ENCODE measurements at places on chromosomes 5 and 9.

DNA sequence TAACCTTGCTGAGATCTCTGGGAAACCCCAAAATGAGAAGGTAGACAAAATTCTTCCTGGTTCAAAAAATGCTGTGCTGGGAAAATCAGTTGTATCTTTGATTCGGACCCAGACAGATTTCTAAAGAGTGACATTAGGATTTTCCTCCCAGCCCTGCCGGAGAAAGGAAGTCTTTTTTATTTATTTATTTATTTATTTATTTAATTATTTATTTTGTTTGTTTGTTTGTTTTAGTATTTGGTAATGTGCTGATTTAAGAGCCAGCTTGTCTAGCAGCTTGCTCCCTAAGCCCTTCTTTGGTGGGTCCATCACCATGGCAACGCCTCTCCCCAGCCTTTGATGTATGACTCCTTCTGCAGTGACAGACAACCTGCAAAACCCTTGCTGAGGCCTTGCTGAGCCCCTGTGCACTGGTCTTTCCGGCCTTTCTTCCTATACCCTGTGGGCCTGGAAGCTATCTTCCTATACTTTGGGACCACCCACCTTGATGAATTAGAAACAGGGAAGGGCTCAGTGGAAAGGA is 60.6 kb upstream of the AFAP1L1 start:
- no peak for DNase-seq

GRCh38 chr5:103232393-103232999 is 26.1 kb upstream of the MACIR start:
- peak; percentile 5 for DNase-seq

GRCh38 chr5:107469064-107469463 is 201.7 kb downstream of the EFNA5 start:
- no peak for DNase-seq

GRCh38 chr9:128285033-128285784 is 9.1 kb downstream of the SWI5 start:
- peak; percentile 20 for DNase-seq

GRCh38 chr9:36914212-36914577 is 119.9 kb downstream of the PAX5 start:
- peak; percentile 45 for DNase-seq

- DNase-seq = no peak
Measured at GRCh38 chr5:78549043-78549442, 99.5 kb downstream of the LHFPL2 start.

- no peak for DNase-seq
Measured at GRCh38 chr5:166618526-166618925, 1672.9 kb upstream of the WWC1 start.

DNA sequence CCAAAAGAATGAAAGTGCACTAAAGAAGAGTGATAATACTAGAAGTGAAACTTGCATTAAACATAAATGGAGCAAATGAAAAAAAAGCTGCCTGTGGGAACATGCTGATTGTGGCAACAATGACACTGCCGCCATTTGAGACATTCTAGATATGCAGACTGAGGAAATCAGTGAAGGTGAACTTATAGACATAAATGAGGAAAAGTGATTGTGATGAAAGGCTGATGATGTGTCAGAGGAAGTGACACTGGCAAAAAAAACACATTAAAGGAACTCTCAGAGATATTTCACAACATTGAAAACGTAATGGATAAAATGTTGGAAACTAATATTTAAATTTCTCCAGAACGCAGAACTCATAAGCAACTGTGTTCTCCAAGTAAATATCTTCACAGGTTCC is 1.2 kb downstream of the ERCC8 start:
- DNase-seq = no peak

- peak; percentile 66 for DNase-seq
Measured at GRCh38 chr9:19028835-19029451, 4.1 kb downstream of the SAXO1 start.

- no peak for DNase-seq
Measured at GRCh38 chr5:65708145-65708544, 13.8 kb downstream of the SGTB start.

DNA sequence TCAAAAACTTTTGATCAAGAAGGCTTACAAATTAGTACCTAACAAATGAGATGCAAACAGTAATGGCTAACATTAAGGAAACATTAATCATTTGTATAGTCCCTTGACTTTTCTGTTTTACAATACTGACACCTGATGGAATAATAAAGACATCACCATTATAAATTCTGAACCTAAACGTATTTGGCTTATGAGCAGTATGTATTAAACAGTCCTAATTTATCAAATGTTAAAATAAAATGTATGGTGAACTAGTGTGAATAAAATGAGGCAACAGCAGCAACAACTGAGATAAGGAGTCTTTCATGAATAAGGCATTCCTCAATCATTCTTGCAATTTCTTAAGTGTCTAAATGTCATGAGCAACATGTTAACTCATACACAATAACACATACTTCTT is 6.0 kb downstream of the PUM3 start:
- DNase-seq = peak; percentile 17

DNA sequence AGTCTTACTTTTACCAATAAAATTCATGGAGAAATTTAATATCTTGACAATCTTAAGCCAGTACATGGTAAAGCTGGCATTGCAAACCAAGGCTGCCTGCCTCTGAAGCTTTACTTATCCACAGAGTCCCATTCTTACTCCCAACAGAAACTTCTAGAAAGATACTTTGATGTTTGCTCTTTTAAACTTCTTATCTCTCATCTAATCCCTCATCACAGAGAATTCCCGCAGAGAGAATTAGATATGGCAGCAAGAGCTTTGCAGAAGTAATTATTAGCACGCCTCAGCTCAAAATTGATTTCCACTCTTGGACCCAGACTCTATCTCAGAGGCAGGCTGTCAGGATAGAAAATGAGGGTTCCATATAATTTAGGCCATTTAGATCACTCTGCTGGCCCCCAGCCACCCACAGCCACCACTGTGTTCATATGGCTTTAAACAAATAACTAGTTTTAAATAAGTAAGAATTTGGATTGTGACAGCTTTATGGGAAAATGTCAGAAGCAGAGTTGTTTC is 37.9 kb upstream of the GAS1 start:
- no peak for DNase-seq

DNA sequence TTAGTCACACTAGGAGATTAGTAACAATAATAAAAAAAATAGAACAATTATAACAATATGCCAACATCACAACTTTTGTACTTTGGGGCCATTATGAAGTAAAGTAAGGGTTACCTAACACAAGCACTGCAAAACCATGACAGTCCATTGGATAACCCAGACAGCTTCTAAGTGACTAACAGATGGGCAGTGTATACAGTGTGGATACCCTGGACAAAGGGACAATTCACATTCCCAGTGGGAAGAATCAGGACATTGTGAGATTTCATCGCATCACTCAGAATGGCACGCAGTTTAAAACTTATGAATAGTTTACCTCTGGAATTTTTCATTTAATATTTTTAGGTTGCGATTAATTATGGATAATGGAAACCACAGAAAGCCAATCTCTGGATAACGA is 45.6 kb upstream of the JADE2 start:
- no peak for DNase-seq

Data from NCI-H2081 (cell line).